ENCODE measurements at places on chromosomes 12 and 14.

GRCh38 chr14:22597265-22597664 is 835 bp upstream of the ABHD4 start:
- no peak for DNase-seq

- no peak for DNase-seq
These were observed 389.3 kb downstream of the BMP4 start for GRCh38 chr14:53567236-53567780.

DNA sequence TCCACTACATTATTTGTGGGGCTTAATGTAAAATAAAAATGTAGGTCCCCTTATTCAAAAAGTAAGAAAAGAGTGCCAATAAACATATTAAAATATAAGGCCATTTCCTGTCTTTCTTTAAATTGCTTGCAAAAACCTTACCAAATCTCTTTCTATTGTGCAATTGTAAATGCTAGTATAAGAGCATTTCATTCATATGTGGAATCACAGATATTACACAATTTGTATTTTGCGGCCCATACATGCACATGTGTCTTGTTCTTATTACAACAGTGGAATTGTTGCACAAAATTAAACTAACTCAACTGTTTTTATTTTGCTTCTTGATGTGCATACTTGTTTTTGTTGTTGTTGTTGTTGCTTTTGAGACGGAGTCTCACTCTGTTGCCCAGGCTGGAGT is 20.1 kb upstream of the CRADD start:
- no peak for DNase-seq

GRCh38 chr14:61254808-61255526 is 26.2 kb downstream of the TMEM30B start:
- DNase-seq, result no peak

- DNase-seq, result no peak
These were observed 51.3 kb downstream of the RMST start for GRCh38 chr12:97513950-97514349.

Measured in activated T-helper 1 cell treated with anti-CD3 and anti-CD28 coated beads, Interleukin-2, amount 50 U/mL, for 16 hours (primary cell).